ENCODE measurements at places on chromosomes 1 and 21.

- peak; percentile 32 for DNase-seq
Observed at GRCh38 chr1:2583871-2584351, 2.7 kb upstream of the PRXL2B start.

- DNase-seq, result peak; percentile 44
Observed at GRCh38 chr1:103162360-103162759, 54.0 kb upstream of the COL11A1 start.

- no peak for DNase-seq
Observed at GRCh38 chr21:37412603-37413360, 46.2 kb downstream of the DYRK1A start.

DNA sequence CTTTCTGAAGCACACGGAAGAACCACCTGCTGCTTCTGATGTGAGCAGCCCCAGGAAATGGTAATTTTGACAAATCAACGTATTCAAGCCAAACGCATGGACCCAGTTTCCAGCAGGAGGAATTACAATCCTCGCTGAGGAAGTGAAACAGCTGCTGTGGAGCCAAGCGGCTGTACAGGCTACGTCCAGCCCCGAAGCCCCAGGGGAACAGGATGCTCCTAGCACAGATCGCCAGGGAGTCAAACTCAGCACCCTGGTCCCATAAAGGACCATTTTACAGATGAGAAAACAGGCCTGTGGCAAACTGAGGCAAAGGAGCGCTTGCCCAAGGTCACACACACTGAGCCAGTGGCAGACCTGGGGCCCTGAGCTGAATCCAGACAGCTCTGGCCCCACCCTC, 108.0 kb downstream of the PTPRU start:
- no peak for DNase-seq

DNA sequence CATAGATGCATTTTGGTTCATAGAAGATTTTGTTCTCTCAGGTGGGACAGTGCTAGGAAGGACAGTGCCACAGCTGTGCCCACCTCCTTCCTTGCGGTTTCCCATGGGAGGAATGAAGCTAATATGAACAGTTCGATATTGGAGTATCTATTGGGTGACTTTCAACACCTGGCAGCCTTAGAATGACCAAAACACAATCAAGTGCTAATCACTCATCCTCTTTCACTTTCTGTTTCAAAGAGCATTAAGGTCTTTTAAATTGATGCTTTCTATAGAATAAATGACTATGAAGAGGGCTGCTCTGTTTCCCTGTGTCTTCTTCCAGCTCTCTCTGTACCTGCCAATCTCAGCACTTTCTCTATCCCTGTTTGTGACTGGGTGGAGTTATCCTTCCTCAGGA, 784.0 kb downstream of the MRPL39 start:
- DNase-seq, result no peak

DNA sequence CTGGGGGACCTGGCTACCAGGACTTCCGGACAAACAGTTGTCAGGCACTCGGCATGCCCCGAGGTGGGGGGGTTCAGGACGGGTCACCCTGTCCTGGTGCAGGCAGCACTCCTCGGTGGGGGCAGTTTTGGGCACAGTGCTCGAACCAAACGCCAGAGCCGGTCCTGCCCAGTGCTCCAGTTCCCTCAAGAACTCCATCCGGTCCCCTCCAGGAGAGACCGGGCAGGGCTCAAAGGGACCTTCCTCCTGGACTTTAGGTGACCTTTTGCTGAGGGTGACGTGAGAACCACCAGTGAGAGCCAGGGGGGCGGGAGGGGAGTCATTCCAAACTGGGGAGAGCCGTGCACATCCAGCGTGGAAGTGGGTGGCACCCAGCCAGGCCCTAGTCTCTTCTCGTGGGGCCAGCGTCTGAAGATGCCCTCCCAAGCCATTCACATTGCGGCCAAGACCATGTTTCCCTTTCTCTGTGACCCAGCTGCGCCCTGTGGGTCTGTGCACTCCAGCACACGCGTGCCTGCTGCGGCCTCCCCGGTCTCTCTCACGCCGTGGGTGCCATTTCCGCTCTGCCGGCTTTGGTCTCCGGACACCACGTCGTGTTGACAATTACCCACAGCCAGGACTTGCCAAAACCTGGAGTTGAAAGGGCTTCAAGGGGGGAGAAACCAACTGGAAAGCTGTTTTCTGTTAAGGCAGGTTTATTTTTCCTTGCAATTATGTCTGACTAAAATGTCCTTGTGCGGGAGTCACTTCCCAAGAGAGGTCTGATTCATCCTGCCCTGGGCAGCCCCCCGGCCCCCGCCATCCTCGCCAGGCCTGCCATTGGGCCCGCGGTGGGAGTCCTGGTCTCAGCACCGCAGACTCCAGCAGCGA, 178.8 kb upstream of the ARHGEF16 start:
- no peak for DNase-seq

DNA sequence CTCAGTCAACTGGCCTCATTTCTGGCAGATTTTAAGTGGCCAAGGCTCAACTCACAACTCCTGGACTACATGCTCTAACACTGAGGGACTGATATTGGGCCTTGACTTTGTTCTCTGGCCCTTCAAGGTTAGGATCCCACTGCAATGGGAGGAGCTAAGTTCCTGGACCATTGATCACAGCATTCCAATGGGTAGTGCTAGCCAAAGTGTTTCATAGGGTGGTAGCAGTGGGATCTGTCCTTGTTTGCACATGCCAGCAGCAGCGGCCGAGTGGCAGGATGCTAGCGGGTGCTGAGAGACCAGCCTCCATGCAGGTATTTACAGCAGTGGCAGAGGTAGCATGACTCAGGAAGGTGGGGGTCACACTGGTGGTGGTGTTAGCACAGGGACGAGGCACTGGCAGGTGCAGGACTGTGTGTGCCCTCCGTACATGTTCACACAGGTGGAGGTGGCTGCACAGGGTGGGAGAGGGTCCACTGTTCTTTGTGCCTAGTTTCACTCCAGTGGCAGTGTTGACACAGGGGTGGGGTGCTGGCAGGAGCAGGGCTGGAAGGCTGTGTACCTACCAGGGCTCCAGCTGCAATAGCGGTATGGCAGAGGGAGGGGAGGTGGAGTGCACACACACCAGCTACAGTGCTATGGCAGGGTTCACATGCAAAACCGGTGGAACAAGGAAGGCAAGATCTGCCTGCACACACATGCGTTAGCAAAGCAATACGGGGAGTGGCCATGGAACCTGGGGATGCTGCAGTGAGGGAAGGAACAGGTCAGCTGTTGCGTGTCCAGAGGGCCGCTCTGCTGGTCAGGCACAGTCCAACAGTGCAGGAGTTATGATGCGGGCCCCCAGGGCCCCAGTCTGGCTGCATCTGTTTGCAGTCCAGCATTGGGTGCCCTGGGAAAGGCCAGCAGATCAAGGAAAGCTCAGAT, 51.7 kb downstream of the COL24A1 start:
- DNase-seq, result no peak

- no peak for DNase-seq
Observed at GRCh38 chr1:177927021-177927596, 42.7 kb downstream of the SEC16B start.

DNA sequence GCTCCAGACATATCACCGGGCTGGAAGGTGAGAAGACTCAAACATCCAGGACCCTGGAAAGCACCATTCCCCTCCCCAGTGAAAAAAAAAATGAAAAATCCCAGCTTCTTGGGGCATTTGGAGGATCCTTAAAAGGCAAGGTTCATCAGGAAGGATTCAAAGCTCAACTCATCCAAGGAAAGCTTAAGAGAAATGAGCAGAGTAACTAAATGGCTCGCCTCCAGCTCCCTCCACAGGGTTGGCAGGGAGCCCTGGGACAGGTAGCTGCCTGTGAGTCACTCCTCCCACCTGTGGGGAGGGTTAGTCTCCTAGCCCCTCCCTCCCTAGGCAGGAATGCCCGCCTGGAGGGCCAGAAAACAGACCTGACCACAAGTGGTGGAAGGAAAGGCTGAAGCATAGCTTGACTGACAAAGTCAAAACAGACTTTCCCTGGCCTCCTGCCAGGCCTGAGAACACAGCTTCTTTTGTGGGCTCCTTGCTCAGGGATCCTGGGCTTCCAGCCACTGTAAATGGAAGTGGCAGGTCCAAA, 712 bp upstream of the LAMB3 start:
- peak; percentile 89 for DNase-seq

DNA sequence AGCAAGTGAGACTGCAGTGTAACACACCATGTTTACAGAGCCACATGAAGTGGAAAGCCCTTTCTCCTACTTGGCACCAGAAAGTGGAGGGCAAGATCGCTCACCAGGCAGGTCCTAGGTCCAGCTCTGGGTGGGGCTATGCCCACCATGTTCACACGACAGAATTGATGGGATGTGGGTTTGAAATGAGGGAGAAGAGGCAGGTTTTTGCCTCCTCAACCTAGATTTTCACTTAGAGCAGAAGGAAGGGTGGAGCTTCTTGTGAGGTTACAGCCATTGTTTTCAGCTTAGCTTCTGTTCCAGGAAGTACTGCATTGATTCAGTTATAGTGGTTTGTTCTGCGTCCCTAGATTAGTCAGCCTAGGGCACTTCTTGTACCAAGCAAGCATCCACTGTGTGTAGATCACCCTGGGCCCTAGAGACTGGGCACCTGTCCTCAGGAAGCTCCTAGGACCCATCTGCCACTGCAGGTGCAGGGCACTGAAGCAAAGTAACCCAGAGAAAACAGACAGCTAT, 2.3 kb downstream of the CD53 start:
- DNase-seq, result no peak

- DNase-seq, result no peak
Observed at GRCh38 chr21:39220150-39220549, 36.9 kb upstream of the PSMG1 start.

DNA sequence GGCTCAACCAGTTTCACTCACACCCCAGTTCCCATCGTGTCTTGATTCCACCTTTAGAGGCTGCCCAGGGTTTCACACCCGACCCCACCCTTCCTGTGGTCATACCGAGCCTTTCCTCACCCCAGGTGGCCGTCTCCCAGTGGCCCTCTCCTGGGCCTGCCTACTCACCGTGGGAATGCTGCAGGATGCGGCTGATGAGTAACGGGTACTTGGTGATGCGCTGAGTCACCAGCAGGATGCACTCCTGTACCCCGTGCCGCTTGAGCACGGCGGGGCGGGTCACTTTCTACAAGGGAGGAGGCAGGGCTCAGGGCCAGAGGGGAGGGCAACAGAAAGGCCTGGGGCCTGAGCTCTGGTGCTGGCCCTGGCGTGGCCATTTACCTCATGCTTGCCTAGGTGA, 16.4 kb downstream of the ARHGEF2 start:
- DNase-seq, result no peak

- no peak for DNase-seq
Observed at GRCh38 chr1:70324683-70325082, 29.8 kb downstream of the ANKRD13C start.

GRCh38 chr1:153791648-153792253, 16.5 kb downstream of the SLC27A3 start:
- no peak for DNase-seq

DNA sequence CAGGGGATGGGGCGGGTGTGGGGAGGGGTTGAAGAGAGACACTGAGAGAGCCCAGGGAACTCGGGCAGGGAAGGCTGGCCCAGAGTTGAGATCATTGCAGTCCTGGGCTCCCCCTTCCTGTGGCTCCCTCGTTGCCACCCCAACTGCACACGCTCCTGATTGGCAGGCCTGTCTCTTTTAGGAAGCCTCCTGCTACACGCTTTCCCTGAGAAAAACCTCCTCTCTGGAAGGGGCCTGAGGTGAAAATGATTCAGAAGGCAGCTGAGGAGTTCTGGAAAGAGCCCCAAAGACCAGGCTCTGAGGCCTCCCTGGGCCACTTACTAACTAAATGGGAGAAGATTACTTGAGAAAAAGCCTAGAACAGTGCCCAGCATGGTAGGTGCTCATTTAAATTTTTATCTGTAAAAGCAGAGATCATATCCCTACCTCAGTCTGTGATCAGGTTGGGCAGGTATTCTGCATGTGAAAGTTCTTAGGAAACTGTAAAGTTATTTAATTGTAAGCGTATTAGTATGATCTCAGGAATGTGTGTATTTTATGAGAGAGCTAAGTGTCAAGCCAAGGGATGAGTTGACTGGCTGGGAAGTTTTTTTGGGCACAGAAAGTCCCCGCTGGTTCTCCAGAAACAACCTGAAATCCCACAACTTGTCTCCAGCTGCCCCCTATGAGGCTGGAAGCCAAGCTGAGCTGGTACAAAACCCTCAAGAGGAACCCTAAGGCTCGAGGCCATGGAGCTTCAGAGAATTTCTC, 65.2 kb upstream of the EPS8L3 start:
- no peak for DNase-seq

DNA sequence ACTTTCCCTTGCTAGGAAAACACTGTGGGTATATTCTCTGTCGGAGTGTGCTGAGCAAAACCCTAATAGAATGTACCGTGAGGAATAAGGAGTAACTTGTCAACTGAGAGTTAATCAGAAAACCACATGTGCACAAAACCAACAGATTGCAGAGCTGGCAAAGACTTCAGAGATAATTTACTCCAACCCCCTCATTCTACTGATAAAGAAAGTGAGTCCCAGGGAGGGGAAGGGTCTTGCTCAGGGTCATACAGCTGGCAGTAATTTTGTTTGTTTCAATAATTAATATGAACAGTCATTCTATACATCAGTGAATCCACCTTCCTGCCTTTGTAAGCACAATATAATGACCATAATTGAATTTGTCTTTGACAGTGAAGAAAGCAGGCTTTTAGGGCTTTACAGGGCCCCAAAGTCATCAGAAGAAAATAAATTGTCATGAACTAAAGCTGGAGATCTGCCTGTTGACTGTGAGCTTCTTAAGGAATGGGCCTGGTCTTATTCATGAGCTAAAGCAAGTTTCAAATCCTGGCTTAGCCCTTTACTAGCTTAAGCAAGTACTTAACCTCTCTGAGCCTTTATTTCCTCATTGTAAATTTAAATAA, 67.2 kb upstream of the HOOK1 start:
- DNase-seq, result no peak

- DNase-seq, result no peak
Observed at GRCh38 chr1:48773133-48773532, 3.6 kb downstream of the BEND5 start.

GRCh38 chr1:241615043-241615974, 24.9 kb downstream of the CHML start:
- no peak for DNase-seq

GRCh38 chr1:116404699-116405098, 31.7 kb downstream of the ATP1A1 start:
- DNase-seq, result no peak

GRCh38 chr1:33626801-33627200, 154.4 kb downstream of the ZSCAN20 start:
- no peak for DNase-seq

- no peak for DNase-seq
Observed at GRCh38 chr1:223642237-223642636, 23.3 kb downstream of the CAPN8 start.

DNA sequence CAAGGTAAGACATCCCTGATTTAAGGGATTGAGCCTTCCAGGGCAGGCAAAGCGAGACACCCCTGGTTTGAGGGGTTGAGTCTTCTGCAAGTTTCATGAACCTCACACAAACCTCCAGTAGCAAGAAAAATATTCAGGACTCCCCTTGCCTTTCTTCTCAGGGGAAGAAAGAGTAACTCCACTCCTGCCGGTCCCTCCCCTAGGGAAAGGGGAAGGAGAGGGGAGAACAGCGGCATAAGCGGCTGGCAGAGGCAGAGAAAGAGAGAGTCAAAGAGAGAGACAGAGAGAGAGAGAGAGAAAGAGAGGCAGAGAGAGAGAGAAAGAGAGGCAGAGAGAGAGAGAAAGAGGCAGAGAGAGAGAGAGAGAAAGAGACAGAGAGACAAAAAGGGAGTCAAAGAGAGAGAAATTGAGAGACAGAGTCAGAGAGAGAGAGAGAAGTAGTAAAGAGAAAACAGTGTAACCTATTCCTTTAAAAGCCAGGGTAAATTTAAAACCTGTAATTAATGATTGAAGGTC, 29.5 kb upstream of the CBR3 start:
- DNase-seq, result no peak

All from NCI-H1105 (cell line).